Tibial nerve (tissue), 4 donors: ENCODE measurements at places on chromosomes 1 and 21.
A peak's percentile ranks its signal among the peaks of the same experiment; 100 is the strongest.

DNA sequence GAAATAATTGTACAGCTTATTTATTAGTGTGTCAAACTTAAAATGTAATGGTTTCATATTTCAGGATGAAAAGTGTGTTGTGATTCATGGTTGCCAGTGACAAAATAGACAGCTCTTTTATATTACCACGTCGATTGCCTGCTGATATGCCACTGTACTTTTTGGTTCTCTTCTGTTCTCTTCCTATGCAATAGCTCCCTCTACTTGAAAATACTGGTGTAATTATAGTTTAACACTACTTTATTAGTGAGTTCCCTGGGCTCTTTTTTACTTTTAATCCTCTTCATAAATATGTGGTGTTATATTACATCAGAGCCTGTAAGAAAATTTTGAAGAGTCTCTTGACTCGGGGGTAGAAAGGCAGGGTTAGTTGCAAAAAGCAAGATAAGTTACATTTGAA, 111.3 kb downstream of the PATJ start:
- no peak for DNase-seq

- DNase-seq, result no peak
These were observed 75.9 kb downstream of the CAMTA1 start for GRCh38 chr1:6861075-6861724.

- no peak for DNase-seq
These were observed 6.2 kb downstream of the LRRC52 start for GRCh38 chr1:165549973-165550372.

- peak; percentile 82 for DNase-seq
These were observed 1.2 kb downstream of the FAM167B start for GRCh38 chr1:32247983-32248889.
